Activated T-helper 9 cell treated with anti-CD3 and anti-CD28 coated beads, Interleukin-2, amount 50 U/mL, for 16 hours (primary cell): ENCODE measurements at places on chromosomes 6 and 20.

DNA sequence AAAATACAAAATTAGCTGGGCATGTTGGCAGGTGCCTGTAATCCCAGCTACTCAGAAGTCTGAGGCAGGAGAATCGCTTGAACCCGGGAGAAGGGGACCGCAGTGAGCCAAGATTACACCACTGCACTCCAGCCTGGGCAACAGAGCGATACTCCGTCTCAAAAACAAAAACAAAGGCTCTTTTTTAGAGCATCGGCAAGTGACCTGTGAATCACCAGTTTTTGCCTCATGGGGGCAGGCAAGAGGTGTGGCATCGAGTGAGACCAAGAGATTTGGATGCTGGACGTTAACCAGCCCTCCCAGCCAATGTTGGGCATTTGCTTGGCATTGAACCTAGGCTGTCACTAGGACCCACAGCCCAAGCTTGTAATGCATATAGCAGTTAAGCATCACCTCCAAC is 14.6 kb upstream of the CDK5RAP1 start:
- no peak for DNase-seq

GRCh38 chr20:59371431-59371830 is 71.0 kb downstream of the EDN3 start:
- DNase-seq, result no peak

GRCh38 chr6:79180052-79180451 is 54.4 kb downstream of the HMGN3 start:
- DNase-seq, result no peak

DNA sequence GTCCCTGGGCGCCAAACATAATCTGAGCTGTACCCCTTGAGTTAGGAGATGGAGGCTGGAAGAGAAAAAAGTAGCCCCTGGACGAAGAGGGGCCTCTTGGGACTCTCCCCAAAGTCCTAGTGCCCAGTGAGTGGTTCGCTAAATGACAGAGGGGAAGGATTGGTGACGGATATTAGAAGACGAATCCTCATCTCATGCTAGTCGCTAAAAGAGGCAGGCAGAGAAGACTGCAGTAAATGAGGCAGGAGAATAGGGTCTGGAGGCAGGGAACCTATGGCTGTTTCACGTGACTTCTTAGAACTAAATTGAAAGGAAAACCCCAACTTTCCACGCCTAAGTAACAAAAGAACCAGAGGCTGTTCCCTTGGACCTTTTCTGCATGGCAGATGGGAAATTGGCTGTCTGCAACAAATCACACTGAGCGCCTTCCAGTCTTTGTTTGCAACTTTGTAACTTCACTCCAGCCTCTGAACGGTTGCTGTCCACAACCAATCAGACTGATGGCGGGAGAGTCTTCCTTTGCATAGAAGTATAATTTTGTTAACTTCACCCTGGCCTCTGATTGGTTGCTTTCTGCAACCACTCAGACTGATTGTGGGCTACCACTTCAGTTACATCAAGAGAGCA is 731 bp upstream of the RBL1 start:
- no peak for DNase-seq

- DNase-seq, result no peak
These were observed 1241.7 kb upstream of the ADGRB3 start for GRCh38 chr6:67393356-67393755.

- DNase-seq, result peak; percentile 41
These were observed at the start of gene ARFGEF3 for GRCh38 chr6:138161338-138162110. Gene ARFGEF3 (plus strand): TSS chr6:138161939. CDS start chr6:138162087, 148 bp downstream.

DNA sequence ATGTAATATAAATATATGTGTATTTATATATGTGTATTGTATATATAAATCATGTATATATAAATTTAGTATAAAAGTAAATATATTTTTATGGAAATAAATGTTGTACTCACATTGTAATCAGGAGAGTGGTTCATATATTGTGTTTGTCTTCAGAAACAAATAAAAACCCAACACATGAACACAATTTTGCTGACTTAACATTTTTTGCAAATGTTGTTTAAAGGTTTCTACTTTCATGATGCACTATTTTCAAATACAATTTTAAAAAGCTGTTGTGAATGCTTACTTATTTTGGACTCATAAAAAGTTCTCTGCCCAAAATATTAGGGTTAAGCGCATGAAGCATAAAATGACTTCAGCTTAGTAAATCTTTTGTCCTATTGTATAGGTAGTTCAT is 24.0 kb upstream of the PHF3 start:
- no peak for DNase-seq

DNA sequence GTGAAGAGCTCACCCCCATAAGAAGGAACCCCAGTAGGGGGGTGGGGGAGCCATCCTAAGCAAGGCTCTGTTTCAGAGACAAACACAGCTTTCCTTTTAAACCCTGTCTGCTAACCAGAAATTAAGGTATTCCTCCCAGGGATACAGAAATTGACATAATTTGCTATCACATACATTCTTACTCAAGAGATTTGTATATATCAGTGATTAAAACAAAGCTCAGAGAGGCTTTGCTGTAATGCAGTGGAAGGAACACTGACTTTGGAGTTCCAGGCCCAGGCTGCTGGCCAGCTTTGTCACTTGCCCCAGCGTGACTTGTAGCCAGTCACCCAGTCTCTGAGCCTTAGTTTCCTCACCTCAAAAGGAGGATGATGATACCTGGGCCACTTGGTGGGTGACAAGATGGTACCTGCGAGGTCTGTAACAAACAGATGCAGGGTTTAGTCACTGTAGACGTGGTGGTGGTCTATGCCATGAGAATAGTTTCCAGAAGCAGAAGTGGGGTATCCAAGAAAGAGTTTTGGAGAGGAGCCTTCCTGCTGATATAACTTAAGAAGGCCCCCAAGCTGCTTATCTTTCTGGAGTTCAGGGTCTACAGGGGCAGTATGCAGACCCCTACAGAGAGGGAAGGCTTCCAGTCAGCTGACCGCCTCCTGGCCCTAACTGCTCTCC is 3.2 kb upstream of the FOXF2 start:
- DNase-seq, result no peak

DNA sequence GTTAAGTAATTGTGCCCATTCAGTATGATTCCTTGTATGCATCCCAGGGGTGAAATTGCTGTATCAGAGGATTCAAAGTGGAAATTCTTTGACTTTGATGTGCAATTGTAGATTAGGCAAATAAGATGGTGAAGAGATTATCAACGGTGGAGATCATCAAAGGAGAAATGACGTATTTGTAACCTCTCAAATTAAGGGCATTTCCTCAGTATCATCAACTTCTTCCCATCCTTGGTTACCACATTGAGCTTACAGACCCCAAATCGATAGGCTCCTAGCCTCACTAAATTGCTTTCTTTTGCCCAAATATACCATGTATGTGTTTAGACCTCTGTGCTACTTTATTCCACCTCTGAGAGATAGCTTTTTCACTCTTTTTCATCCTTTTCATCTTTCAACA is 213.1 kb upstream of the ZFP64 start:
- DNase-seq, result no peak

DNA sequence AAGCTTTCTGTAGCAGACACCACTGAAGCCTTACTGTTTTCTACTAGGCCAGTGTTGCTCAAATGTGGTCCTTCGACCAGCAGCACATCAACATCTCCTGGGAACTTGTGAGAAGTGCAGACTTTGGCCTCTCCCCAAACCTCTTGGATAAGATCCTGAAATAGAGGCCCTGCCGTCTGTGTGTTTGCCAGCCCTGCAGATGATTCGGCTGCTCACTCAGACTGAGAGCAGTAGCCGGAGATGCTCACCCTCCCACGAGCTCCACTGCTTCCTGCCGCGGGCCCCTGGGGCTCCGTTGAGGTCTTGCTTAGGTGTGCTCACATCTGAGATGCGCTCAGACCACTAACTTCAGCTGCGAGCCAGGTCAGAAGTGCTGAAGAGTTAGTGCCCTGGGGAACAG is 129.5 kb upstream of the SSTR4 start:
- no peak for DNase-seq

DNA sequence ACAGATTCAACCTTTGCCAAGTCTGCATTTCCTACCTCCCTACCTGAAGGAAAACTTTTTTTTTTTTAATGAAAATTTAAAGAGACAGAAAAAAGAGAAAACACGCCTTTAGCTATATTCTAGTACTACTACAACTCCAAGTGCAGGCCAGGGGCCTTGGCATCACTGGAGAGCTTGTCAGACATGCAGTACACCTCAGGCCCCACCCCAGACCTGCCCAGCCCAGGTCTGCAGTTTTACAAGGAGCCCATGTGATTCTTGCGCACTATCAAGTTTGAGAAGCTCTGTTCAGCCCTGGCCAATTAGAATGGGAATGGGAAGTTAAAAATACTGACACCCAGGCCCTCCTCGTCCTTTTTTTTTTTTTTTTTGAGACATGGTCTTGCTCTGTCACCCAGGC is 85.0 kb downstream of the NFATC2 start:
- no peak for DNase-seq
